ENCODE measurements at places on chromosomes 6 and 20.

GRCh38 chr6:34059136-34059731 lies 86.7 kb downstream of the GRM4 start:
- no peak for DNase-seq

DNA sequence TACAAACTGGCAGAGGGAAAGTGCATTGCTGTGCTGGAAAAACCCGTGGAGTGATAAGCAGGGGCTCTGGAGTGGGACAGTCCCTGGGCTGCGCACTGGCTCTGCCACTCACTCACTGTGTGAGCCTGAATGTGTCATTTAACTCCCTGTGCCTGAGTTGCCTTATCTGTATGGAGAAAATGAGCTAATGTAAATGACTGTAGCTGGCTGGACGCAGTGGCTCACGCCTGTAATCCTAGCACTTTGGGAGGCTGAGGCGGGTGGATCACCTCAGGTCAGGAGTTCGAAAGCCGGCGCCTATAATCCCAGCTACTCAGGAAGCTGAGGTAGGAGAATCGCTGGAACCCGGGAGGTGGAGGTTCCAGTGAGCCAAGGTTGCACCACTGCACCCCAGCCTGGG lies 18.4 kb upstream of the RPN2 start:
- no peak for DNase-seq

DNA sequence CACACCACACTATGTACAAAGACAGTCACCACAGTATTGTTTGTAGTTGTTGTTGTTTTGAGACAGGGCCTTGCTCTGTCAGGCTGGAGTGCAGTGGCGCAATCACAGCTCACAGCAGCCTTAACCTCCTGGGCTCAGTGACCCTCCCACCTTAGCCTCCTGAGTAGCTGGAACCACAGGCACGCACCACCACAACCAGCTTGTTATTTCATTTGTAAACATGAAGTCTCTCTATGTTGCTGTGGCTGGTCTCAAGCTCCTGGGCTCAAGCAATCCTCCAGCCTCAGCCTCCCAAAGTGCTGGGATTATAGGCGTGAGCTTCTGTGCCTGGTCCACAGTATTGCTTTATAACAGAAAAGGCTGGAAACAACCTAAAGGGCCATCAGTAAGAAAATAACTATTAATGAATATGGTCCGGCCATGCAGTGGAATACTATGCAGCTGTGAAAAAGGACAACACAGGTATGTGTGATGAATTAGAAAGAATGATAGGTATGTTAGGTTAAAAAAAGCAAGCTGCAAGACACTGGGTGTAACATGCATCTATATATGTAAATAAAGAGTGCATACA lies 30.0 kb upstream of the PTGIS start:
- no peak for DNase-seq

GRCh38 chr20:61661025-61661424 lies 404.7 kb downstream of the TAF4 start:
- no peak for DNase-seq

DNA sequence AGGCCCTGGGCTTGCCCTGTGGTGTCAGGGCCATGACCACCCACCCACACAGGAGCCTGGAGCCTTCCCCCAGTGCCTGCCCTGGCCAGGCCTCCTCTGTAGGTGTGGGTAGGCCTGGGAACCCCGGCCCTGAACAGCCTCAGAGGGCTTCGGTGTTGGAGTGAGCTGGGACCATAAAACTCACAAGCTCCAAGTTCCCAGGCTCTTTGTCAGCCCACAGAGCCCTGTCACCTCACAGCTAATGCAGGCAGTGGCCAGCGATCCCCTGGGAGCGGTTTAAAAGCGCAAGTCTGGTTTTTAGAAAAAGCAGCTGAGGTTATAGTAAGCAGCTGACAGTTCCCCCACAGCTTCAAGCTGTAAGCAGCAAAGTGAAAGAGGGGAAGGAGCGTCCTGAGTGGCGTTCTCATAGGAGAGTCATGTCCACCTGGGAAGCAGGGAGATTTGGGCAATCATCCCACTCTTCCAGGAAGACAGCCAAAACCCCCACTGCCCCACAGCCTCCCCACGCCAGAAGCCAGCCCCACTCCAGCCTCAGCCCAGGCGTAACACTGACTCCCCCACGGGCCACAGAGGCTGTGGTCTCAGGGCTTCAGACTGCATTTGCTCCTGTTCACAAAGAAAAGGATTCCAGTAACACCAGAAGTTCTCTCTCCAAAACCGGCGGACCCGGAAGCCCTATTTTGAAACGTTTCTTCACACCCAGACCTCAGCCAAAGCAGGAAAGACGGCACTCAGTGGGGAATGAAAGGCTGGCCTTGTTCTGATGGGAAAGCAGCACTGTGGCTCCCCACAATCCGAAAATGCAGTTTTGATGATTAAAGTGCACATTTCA lies 34.3 kb upstream of the FOXC1 start:
- no peak for DNase-seq

GRCh38 chr6:55260181-55260580 lies 67.1 kb upstream of the GFRAL start:
- no peak for DNase-seq

DNA sequence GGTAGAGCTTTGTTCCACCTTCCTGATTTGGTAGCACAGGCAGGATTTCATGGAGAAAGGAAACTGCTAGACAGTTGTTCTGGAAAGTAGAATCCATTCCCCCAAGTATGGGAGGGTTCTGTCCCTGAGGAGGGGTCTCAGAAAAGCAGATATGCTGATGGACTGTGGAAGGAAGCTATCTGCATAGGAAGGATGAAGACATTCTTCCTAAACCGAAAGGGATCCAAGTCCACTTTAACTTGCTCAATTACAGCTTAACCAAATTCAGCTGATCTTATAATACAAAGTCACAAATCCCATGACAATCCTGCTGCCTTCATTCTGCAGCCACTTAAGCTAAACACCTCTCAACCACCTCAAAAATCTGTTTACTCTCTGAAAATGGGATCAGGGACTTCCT lies 2.6 kb downstream of the MAN1A1 start:
- no peak for DNase-seq

GRCh38 chr20:38497246-38497935 lies 24.7 kb downstream of the RALGAPB start:
- no peak for DNase-seq

GRCh38 chr20:38260025-38260377 lies 534 bp downstream of the KIAA1755 start:
- no peak for DNase-seq

GRCh38 chr20:45325371-45325770 lies 17.3 kb upstream of the MATN4 start:
- no peak for DNase-seq

- DNase-seq: no peak
Measured at GRCh38 chr6:16850681-16851026, 89.4 kb upstream of the ATXN1 start.

DNA sequence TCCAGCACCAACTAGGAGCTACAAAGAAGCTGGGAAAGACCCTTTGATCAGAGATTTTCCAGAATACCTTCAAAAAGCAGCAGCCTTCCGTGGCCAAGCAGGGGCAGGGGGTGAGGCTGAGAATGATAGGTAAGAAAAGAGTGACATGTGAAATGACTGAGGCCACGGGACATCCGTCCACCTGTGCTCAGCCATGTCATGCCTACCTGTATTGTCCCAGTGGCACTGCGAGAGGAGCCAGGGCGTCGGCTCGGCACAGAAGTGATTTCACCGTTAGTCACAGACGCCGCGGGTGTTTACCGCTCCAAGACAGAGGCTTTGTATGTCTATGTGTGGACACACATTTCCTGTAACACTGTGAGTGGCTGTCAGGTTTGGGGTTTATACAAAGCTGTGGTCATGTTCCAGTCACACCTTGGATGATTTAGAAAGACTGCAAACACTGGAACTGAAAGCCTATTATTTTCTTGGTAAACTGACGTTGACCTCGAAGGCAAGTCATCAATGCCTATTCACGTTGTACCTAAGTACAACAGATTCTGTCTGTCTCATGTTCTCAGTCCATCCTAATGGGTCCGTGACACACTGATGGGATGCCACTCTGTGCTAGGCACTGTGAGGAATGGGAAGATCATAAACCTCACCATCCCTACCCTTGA lies 32.1 kb upstream of the JAG1 start:
- no peak for DNase-seq

DNA sequence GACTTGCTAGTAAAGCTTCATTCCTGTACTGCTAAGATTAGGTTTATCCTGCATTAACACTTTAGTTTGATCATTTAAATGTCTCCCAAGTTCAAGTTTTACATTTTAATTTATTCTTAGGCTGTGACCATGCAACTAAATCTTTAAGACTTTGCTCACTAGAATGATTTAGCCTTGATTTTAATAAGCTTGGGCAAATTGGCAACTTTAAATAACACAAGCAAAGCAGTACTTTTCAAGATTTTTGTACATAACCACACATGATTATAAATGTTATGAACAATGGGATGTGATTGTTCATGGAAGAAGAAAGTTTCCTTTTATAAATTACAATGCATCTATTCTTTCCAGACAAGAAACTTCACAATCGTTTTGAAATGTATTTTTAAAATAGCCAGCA lies 948.0 kb upstream of the EPHA7 start:
- DNase-seq: no peak

- no peak for DNase-seq
Measured at GRCh38 chr6:159572439-159573110, 120.5 kb downstream of the SOD2 start.

GRCh38 chr20:56676001-56676400 lies 46.9 kb downstream of the TFAP2C start:
- DNase-seq: no peak

DNA sequence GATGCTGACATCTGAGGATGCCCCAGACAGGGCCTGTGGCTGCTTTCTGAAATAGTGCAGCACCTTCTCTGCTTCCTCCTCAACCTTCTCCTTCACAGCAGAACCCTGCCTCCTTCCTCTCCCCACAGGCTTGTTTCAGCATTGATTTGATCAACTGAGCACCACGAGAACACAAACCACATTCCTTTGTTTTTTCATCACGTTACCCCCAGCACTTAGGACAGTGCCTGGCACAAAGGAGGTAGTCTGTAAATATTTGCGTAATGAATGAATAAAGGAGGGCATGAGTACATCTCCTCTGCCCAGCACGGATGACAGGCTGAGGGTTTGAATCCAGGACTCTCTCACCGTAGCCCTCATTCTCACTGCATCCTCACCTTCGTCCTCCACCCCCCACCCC lies 21.3 kb upstream of the WFDC2 start:
- DNase-seq: no peak

DNA sequence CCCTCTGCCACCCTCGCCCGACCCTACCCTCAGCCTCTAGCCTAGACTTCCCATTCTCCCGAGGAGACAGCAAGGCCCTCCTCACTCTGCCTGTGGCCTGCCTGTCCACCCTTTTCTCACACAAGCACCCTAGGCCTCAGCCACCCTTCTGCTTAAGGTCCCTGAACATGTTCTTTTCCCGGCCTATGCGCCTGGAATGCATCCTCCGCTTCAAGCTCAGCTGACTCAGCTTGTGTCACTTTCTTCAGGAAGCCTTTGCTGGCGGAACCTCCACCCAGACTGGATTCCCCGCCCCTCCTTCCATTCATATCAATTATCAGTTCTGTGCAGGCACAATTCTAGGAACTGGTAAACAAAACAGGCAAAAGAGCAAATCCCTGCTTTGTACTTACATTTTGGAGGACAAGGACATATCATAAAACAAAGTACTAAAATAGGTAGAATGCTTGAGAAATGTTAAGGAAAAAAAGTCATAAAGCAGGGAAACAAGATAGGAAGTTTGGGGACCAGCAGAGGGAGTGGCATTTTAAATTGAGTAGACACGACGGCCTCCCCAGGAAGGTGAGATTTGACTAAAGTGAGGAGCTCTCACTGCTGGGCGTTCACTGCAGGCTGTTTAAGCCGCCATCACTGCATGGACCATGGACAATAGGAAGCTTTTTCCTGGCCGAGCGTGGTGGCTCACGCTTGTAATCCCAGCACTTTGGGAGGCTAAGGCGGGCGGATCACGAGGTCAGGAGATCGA lies 17.9 kb upstream of the SNHG17 start:
- DNase-seq: no peak

DNA sequence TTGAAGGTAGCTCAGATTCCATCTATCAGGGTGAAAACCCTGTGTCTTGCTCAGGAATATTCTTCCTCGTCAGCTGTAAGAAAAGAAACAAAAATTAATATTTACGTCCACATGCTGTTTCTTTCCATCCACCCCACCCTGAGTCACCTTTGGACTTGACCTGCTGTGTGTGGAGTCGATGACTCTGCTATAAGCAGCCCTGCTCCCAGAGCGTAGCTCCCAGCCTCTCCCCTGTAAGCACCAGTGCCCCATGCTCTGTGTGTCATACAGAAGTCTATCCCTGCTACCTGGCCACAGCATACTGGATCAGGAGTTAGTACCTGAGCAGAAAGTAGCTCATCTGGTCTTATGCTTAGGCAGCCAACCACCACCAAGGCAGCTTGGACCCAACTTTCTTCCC lies 223.6 kb downstream of the SOD2 start:
- DNase-seq: no peak

- no peak for DNase-seq
Measured at GRCh38 chr6:110475066-110475653, 1.3 kb downstream of the SLC22A16 start.

DNA sequence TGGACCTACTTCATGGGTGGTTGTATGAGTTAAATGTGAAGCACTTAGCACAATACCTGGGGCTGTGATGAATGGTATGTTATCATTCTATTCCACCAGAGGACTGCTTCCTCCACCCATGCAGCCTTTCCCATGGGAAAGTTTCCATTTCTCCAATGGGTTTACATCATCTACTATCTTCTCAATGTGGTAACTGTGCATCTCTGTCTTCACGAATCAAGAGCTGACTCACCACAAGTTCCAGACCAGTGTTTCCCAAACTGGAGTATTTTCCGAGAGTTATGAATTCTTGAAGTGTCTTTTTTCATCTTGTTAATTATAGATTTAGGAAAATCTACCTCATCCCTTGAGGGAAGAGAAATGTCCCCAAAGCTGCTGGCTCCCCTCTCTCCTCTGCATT lies 182.8 kb downstream of the UNC5CL start:
- no peak for DNase-seq

GRCh38 chr6:131027326-131027725 lies 35.7 kb downstream of the EPB41L2 start:
- DNase-seq: no peak

DNA sequence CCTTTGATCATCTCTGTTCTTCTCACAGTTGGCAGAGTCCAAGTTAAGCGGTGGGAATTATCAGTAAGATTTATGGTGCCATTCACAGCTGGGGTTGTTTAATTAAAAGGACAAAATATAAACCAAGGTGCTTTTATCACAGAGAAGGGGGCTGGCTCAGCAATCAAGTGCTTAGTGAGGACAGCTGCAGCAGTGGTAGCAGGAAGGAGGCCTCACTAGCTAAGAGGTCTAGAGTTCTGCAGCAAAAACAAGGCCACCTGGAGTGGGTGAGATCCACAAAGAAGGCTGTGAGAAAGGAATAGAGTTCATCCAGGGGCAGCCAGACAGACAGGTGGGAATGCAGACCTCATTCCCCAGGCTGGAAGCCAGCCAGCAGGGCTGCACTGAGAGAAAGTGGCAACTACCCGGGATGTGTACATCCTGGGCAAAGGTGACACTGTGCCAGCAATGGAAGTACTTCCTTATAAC lies 37.1 kb downstream of the PIGU start:
- DNase-seq: no peak

- DNase-seq: no peak
Measured at GRCh38 chr20:21269772-21270171, 33.4 kb upstream of the XRN2 start.

- no peak for DNase-seq
Measured at GRCh38 chr20:4193069-4193452, 177.7 kb upstream of the RNF24 start.

GRCh38 chr6:20846602-20847028 lies 312.4 kb downstream of the CDKAL1 start:
- no peak for DNase-seq
